ENCODE measurements at places on chromosomes 3 and 15.

GRCh38 chr15:23797747-23798446 is 110.8 kb upstream of the NDN start:
- DNase-seq = no peak

- no peak for DNase-seq
Measured at GRCh38 chr15:28091313-28091712, 7.8 kb downstream of the OCA2 start.

DNA sequence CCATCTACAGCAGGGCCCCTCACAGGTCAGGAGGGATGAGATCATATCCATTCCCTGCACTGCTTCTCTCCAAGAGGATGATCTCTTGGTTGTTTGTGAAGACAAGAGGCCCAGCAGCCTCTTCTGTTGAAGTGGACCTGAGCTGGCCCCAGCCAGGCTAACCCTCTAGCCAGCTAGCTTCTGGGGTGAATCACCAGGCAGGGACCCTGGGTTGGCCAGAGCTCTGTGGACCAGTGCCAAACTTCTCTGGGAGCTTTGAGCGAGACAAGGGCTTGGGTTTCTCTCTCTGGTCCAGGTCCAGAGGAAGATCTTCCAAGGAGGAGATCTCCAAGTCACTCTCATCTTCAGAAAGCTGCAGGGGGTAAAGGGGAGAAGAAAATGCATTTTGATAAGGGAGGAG is 52.7 kb downstream of the CLDN18 start:
- no peak for DNase-seq

DNA sequence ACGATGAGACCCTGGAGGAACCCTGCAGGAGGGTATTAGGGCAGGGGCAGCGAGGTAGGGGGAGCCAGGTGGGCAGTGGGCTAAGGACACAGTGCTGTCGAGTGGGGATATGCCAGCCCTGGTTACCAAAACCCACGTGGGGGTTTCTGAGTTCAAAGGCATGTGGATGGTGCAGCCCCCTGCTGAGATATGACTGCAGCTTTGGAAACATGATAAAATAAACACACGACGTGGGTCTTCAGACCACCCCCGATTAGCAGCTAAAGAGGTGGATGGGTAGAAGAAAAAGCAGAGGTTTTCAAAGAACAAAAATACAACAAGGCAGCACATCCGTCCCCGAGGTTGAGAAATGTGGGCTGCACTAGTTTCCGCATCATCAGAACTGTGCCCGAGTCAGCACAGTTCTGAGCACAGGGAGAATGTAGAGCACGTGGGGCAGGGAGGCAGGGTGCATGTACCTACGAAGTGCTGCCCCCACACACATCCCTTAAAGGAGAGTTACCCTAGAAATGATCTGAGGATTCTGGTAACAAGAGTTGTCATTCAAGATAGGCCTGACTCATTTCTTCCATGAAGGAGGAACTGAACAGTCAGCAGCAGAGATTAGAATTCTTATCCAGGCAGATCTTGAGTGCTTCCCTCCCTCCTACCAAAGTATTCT is 121.3 kb downstream of the RPLP1 start:
- DNase-seq = no peak

DNA sequence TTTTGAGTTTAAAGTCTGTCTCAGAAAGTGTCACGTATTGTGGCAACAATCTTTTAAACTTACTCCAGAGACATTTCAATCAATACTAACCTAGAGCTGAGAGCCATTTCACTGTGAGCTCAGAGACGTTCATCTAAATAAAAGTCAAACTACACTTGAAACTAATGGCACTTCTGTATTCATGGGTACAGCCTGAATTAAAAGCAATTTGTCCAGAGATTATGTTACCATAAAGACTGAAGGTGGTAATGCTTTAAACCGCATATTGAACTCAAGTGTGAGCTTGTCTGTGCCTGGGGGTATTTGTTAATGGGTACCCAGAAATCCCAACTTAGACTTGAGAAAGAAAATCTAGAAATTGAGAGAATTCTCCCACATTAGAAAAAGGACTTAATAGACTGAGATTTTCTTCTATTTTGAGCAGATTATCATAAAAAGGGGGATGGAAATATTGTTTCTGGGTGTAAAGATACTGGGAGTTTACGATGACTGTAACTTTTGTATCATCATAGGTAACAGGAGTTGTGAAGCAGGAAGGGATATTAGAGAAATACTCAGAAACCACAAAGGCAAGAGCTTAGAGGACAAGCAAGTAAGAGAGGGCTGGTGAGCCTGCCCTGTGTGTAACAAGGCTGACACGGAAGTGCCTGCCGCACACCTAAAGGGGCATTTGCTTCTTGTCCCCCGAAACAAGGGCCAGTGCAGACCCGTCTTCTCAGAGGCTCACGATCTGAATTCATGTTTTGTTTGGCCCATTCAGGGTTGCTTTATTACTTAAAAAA is 36.9 kb downstream of the LRIG1 start:
- DNase-seq = no peak

DNA sequence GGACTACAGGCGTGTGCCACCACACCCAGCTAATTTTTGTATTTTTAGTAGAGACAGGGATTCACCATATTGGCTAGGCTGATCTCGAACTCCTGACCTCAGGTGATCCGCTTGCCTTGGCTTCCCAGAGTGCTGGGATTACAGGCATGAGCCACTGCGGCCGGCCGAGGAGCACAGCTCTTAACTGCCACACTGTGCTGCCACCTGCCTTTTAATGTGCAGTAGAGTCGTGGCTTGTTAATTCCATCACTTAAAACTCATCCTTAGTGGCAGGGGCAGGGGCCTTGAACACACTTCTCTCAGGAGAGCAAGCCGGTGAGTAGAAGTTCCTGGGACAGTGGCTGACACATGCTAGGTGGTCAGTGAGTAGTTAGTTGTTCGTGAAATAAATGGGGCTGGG is 12.5 kb downstream of the ABCF3 start:
- DNase-seq = no peak

- no peak for DNase-seq
Measured at GRCh38 chr15:101009176-101009575, 90.0 kb downstream of the LRRK1 start.

- no peak for DNase-seq
Measured at GRCh38 chr3:185215873-185216606, 37.8 kb downstream of the EHHADH start.

GRCh38 chr3:143295201-143296080 is 175.9 kb downstream of the CHST2 start:
- no peak for DNase-seq
